Activated T-cell treated with anti-CD3 and anti-CD28 coated beads for 48 hours (primary cell): ENCODE measurements at places on chromosomes 6 and 20.
A peak's percentile ranks its signal among the peaks of the same experiment; 100 is the strongest.

DNA sequence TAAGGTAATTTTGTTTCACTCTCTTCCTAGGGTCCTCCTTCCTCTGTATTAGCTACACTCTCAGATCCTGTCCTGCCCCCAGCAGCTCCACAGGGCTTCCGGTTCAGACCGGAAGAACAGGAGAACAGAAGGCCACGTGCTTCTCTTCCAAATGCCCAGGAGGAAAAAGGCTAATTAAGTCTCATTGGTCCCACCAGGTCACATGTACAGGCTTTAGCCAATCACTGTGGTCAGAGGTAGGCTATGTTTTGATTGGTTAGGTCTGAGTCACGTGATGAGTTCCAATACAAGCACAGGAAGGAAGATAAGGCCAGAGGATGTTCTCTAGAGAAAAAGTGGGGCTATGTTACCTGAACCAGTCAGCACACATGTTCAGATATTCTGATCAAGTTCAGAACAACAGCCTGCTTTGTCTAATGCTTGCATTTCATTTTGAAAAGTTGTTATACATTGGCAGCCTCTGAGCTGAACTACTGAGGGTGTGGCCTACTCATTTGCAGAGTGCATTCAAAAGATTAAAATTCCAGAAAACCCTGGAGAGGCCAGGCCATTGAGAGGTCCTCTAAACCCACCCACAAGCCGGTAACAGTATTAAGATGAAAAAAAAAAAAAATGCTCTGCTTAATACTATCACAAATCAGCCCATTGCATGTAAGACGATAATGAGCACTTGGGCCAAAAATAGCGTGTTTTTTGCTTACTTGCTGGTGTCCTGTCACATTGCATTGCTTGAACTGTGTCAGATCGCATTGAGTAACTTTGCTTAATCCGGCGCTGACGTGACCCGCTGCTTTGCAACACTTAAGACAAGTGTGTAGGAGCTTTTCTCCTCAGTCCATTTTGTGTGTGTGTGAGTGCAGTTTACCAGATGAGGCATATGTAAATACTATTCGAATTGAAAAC, 170.3 kb downstream of the TSHZ2 start:
- no peak for DNase-seq

GRCh38 chr20:54083459-54083858, 13.1 kb upstream of the BCAS1 start:
- no peak for DNase-seq

DNA sequence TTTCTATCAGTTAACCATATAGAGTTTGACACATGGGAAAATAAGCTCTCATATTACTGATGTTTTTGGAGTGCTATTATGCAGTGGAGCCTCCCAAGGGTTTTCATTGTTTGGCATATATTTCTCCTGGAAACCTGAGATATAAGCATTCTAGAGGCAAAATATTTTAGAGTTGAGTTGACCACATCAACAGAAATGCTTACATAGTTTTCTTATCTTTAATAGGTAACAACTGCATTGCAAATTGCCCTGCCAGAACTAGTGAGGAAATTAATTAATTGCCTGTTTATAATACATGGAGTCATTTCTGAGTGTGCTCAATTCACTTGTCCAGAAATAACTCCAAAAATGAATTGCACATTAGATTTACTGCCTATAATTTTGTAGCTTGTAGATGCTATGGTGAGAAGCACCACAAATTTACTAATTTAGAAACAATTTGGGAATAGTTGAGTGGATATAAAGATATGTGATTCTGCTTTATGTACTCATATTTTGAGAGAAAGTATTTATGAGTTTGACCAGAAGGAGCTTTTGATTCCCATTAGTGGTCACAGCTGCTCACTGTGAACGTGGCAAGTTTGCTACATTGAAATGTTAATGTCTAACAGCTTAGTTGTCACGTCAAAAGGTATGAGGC, 288.7 kb downstream of the CD109 start:
- DNase-seq: no peak

DNA sequence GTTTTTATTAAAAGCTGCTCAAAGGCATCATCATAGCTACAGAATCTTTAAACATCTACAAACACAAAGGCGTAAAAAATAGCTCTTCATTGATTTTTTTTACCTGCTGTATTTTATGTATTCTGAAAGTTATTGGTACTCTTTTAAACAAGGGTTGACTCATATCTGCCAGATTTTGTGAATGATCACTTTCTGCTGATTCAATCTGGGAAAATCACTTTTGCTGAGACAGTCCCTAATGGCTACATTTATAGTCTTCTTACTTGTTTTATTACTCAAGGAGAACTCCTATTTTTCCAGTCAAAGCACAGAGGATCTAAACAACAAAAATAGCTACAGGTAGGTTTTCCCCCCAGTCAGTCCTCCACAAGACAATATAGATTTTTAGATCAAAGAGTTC, 739.0 kb downstream of the CBLN4 start:
- no peak for DNase-seq

DNA sequence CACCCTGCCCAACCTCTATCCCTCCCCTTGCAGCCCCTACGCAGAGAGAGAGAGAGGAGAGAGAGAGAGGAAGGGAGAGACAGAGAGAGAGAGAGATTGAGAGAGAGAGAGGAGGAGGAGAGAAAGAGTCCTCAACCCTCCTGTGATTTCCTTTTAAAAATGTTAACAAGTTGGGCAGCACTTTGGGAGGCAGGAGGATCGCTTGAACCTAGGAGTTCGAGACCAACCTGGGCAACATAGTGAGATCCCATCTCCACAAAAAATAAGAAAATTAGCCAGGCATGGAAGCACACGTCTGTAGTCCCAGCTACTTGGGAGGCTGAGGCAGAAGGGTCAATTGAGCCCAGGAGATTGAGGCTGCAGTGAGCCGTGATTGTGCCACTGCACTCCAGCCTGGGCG, 30.1 kb downstream of the CPNE5 start:
- no peak for DNase-seq

GRCh38 chr6:92427453-92427852, 991.9 kb downstream of the EPHA7 start:
- no peak for DNase-seq

DNA sequence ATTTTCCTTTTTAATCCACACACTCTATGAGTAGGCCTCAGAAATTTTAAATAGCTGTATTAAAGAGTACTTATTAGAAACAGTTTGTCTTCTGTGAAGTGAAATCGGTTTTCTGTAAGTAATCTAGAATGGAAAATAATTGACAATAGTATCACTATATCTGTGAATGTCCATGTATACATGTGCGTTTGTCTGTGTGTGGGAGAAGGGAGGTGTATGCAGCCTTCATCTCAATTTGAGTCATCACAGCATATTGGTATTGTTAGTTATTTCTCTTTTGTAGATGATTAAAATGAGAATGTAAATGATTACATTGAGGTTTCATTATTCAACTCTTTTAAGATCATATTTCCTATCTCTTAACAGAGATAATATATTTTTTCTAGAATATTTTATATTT, 206.0 kb downstream of the EYS start:
- DNase-seq: no peak

DNA sequence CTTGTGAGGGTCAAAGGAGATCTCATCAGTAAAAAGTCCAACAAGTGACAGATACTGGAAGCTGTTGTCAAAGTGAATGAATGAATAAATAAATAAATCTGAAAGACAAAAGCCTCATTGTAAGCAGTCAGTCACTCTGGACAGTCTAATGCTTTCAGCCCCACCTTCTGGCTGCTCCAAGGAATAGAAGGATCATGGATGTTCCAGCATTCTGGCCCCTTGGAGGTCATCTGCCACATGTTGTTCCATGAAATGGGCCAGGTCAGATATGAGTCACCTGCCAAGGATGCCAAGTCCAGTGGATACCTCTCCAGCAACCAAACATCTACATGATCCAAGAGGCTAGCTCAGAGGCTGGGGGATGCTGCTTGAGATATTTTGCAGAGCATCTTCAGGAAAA, 185.6 kb downstream of the BMP7 start:
- no peak for DNase-seq

DNA sequence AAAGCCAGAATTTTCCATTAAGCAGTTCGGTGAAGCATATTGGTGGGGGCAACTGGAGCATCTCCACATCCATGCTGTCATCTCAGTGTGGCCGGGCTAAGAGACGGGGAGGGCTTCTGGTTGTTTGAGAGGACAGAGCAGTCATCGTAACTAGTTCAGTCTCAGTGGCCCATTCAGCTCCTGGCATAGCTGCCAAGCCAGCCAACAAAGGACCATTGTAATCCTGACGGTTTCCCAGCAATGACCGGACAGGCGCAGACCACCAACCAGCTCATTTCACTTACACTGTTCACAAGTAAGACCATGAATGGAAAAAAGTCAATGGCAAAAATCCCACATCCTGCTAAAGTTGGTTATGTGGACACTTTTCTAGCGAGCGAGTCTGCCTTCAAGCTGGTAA, 14.9 kb upstream of the HDDC2 start:
- no peak for DNase-seq

DNA sequence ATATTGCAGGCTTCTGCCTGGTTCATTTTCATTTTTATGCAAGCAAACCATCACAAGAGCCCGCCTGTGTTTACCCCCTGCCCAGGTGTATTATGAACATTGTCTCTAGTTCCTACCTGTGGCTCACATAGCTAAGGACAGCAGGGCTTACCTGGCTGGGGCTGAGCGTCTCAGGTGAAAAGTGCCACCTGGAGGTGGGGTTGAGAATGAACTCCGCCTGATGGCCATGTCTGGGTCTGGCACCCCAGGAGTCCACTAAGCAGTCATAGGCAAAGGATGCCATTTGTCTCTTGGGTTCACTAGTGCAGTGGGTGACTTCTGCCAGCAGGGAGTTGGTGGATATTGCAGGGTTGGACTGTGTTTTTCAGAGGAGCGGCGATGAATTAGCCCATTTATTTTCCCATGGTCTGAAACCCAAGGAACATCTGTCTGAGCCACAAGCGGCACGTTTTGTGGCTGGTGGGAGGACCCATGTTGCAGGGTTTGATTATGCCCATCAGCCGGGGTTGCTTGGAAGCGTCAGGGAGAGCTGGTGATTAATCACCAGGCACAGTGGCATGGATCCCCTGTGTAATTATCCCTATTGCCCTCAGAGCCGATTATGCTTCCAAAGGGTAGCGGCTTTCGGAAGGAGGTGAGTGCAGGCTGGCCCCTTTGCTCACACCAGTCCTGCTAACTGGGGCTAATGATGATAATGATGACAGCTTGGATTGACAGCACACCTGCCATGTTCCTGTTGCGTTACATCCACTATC, 92.1 kb downstream of the CDH26 start:
- DNase-seq: no peak

- peak; percentile 23 for DNase-seq
These were observed 75.0 kb downstream of the MDGA1 start for GRCh38 chr6:37622646-37623071.

DNA sequence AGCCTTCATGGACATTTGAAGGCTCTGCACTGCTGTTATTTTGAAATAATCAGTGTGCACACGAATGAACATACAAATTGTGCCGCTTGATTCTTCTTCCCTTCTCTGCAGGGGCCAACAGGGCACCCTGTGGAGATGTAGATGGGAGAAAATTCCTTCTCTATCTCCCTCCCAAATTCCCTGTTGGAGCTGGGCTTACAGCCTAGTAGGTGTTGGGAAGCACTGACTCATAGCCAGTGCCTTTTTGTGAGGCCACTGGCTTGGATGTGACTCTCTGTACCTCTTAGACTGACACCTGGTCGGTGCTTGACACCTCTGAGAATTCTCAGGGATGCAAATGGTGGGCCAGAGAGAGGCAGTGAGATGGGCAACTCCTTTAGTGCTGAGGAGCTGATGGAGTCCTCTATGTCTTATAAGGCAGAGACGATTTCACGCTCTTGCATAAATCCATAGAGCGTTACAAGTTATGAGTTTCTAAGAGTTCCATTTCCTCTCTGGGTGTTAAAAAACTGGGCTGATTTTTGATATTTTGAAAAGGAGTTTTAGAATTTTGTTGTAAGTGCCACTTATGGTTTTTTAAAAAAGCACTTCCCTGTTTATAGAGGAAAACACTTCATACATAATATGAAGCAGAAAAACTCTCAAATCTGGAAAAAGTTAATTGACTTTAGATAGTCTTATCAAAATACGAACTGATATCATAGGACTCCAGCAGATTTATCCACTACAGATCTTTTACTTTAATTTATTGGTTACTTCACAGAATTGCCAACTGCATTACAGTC, 89.8 kb upstream of the MAP3K7 start:
- no peak for DNase-seq

GRCh38 chr6:101537753-101538316, 144.3 kb downstream of the GRIK2 start:
- no peak for DNase-seq

GRCh38 chr20:931401-931800, 15.3 kb upstream of the ANGPT4 start:
- no peak for DNase-seq

- DNase-seq: no peak
These were observed 52.1 kb downstream of the HNF4A start for GRCh38 chr20:44407402-44408184.

- DNase-seq: no peak
These were observed 311.1 kb upstream of the TCF21 start for GRCh38 chr6:133577851-133578250.

DNA sequence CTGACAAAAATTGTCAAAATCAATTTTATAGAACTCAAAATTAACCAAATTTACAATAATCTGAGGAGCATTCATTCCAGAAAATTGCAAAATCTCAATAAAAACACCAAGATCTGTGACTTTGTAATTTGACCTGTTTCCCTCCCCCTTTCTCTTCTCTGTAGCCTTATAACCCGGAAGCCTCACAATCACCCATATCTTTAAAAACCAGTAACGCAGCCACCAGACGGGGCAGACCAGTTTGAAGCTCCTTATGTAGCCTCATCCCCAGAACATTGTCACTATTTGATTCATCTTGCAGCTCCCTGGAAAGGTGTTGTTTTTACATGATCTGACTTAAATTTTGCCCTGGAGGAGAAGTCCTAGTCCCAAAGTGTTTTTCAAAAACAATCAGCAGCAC, 27.5 kb upstream of the TGM6 start:
- DNase-seq: no peak

DNA sequence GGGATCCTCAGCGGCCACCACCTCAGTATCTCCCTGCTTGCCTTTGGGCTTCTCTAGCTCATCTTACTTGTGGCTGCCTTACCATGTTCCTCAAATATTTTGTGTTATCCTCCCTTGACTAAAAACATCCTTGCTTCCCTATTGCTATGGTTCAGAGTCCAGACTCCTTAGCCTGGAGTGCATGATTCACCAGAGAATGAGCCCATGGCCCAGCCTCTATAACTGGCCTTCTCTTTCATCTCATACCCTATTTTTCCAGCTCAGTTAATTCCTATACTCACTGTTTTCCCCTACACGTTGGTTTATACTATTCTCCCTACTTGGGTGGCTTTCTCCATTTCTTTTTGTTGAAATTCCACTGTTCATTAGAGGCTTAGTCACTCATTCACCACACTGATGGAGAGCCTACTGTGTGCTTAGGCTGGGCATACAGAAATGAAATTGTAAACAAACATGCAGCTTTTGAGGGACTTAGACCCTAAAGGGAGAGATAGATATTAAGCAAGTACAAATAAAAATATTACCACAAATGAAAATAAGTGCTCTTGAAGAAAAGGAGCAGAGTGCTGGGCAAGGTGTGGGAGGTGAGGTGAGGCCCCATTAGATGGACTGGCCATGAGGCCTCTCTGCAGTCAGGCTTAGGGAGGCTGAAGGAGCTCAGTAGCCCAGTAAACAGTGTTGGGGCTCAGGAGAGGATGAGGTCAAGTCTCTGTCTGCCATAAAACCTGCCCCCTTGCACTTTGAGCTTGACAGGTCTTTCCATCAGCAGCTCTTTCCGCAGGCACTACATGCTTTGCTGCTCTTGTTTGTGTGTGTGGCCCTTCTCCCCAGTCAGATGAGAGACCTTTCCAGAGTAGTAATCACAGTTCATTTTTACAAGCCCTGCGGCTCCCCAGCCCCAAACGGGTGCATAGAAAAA, 109.3 kb downstream of the TCP11 start:
- DNase-seq: no peak
